ENCODE measurements at places on chromosomes 7 and 10.

- no peak for DNase-seq
Observed at GRCh38 chr10:33164060-33164709, 170.3 kb downstream of the NRP1 start.

DNA sequence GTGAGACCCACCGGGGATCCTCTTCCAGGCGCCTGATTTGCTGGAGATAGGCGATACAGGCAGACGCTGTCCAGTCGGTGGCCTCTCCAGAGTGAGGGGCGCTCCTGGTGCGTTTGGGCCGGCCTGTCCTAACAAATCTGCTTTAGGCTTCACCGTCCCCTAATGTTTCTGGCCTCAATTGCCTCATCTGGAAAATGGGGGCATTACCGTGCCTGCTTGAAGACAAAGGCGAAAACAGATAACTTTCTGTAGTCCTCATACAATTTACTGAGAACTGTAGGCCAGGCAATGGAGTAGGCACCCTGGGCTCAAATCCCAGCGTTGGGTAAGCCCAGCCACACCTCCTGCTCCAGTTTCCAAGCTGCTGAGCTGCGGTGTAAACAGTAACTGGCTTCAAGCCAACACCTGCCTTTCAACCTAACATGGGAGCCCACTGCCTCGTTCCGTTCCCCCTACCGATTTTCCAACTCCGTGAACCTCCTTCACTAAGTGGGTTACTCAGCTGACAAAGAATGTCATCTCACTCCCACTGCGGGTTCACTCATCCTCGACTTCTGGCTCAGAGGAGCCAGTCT is 589 bp upstream of the ZFAND4 start:
- DNase-seq = no peak

- no peak for DNase-seq
Observed at GRCh38 chr7:45421806-45422205, 152.4 kb upstream of the ADCY1 start.

DNA sequence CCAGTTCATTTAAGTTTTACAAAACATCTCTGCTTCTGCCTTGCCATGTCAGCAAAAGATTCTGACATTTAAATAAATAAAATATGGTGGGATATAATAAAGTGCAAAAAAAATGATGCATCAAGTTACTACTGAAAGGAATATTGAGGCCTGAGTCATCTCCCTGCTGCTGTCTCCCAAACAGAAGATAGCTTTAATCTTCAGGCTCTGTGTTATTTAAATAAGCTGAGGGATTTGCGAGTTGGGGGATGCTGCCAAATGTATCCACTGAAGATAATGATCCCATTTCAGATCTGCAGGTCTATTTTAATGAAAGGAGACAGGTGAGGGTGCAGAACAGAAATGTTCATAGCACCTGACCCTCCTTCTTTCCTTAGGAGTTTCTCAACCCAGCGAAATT is 720.8 kb downstream of the AUTS2 start:
- DNase-seq = no peak

DNA sequence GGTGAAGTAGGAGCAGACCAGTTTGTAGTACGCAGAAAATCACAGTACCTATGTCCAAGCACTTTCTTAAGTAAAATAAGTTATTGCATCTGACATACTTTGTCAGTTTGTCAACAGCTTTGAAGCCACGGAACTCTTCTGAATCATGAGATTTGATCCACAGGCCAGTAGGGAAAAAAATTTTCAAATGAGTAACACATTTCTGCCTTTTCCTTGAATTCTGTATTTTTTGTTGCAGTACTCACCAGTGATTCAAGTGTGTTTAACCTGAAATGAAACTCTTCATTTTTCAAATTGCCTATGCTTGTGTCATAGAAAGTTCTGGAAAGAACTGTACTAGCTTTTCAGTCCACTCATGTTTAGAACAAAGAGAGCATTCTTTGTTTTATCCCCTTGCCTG is 337.7 kb downstream of the GATA3 start:
- DNase-seq = no peak

GRCh38 chr10:299512-299911 is 164.3 kb downstream of the ZMYND11 start:
- DNase-seq = no peak

- no peak for DNase-seq
Observed at GRCh38 chr10:28768227-28768626, 90.9 kb downstream of the BAMBI start.

DNA sequence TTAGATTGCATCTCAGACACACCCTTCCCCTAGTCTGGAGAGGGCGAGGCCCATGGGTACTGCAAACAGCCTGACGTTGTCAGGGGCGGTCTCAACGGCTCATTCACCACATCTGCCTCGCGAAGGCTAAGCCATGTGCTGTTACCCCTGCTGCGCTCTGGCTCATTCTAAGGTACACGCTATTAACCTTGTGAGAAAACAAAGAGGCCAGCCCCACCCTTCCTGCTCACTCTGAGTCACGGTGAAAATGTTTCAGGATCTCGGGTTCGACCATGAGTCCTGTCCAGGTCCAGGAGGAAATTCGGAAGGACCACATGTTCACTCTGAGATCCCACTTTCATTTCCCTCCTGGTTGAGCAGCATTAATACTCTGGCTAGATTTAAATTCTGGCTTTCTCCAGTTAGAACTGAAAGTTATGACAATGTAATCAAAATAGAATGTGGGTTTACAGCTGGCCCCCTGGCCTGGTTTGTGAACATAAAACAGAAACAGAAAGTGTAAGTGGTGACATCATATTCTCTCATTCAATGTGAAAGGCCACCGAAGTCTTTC is 55.2 kb downstream of the EGFR start:
- DNase-seq = no peak

DNA sequence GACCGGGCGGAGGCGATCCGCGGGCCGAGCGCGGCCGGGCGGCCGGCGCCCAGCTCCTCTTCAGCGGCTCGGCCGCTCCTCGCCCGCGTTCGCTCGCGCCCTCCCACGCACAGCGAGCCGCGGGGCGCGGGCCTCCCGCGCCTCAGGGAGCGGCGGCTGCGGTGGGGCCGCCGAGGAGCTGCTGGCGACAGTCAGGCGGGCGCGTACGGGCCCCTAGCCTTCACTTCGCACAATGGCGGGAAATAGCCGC is at the start of gene MCMBP:
TSS of gene MCMBP (minus strand) at position 234 of the 250 bp plus-strand sequence. CDS start 259 bp downstream, outside the sequence.
- DNase-seq = no peak

- no peak for DNase-seq
Observed at GRCh38 chr7:130492523-130493274, 814 bp downstream of the MEST start.

DNA sequence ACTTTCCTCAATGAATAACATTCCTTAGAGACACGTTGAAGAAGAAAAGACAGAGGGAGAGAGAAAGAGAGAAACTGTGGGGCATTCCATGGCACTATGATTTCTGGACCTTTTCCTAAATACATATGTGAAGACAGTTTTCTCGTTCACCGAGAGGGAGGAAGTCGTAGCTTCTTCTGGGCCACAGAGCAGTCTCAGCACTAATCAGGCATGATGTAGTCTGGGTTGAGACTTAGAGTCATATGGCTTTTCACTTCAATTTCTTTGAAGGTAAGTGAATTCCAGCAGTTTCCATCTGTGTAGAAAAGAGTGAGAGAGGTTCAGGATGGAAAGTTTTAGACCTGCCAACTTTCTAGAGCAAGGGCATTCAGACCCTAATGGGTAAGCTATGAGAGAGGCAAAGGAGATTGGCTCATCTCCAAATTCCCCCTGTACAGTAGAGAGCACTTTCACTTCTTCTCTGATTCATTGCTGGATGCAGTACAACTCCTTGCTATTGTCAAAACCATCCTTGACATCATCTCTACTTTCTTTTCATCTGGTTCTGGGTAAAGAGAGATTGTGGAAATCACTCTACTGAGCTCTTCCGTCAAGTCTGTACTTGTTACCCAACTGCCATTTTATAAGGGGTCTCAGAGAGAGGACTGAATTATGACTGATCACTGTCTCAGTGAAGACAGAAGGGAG is 31.5 kb upstream of the OR9A4 start:
- no peak for DNase-seq

DNA sequence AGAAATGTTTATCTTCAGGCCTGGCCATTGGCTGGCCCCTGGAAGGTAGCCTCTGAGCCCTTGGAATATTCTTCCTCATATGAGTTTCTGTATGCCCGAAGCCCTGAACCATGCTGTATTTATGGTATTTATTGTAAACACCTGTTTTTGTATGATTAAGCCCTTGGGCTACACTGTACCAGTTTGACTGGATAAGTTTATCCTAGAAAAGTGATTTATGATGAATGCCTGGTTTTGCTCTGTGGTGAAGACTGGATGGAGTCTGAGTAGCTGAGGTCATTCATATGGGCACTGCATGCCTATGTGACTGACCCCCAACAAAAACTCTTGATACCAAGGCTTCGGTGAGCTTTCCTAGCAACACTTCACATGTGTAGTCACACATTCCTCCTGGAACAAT is 66.7 kb downstream of the CASD1 start:
- no peak for DNase-seq

GRCh38 chr10:23370106-23370505 is 25.5 kb upstream of the C10orf67 start:
- DNase-seq = no peak

DNA sequence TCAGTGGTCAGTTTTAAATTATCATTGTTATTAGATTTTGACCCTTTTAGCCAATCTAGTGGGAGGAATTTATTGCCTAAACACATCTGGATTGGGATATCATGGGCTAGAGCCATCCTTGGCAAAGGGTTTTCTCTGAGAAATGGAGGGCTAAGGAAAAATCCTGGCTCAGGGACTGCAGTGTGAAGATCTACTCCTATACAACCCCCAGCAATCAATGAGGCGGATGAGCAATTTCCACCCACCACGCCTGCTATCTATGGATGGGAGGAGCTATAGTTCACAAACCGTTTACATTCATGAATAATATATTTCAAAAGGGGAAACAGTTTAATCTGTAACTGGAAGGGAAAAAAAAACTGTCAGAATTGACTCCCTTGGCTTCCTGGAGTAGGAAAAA is 2.7 kb downstream of the CAV1 start:
- no peak for DNase-seq

DNA sequence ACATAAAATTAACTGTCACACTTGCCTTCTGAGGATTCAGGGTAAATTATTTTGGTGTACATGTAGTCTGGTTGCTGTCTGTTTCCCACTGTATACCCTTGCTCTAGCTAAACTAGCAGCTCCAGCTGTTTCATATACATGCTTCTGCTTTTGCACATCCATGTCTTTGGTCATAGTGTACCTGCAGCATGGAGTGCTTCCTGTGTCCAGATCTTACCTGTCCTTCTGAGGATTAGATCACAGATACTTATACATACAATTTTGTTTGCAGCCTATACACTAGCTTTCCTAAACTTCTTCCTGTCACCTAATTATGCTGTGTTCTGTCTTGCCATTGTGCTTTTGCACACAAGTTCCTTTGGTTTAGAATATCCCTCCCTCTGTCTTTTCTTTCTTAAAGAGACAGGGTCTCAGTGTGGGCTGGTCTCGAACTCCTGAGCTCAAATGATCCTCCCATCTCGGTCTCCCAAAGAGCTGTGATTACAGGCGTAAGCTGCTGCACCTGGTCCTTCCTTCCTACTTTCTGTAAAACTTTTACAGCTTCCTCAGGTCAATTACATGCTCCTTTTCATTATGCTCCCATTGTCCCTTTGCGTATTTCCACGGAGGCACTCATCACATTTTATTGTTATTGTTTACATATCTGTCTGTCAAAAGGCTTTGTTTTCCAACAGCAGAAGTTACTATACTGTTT is 33.8 kb downstream of the TPST1 start:
- DNase-seq = no peak

GRCh38 chr10:33706191-33706590 is 371.7 kb upstream of the NRP1 start:
- DNase-seq = no peak

DNA sequence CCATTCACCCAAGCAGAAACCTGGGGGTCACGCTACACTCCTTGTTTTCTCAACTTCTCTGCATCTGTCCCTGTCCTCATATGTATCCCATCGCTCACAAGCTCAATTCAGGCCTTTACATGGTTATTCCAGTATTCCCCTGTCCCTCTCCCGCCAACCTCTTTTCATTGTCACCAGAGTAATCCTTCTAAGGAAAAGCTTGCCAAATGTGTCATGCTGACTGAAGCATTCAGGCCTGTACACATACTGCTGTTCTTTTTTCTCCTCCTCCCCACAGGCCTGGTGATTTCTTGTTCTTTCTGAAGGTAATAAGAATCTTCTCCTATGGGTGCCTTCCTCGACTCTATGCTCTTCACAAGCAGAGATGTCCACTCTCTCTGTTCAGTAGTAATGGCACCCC is 282.2 kb downstream of the PHTF2 start:
- no peak for DNase-seq

- no peak for DNase-seq
Observed at GRCh38 chr10:33041783-33042437, 83.9 kb upstream of the ITGB1 start.

DNA sequence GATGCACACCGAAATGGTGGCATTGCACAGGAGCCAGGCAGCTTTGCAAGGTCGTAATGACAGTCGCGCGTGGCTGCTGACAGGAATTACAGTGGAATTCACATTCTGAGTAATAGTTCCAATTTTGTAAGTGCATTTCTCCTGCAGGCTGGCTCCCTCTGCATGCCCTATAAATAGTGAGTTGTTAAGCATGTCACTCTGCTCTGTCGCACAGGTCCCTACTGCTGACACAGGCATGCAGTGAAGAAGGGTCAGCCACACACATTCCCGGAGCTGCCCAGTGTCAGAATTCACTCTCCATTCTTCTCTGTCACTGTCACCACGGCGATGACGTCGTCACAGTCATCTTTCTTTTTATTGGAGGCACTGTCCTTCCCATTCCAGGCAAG is 49.2 kb upstream of the SHH start:
- DNase-seq = no peak

DNA sequence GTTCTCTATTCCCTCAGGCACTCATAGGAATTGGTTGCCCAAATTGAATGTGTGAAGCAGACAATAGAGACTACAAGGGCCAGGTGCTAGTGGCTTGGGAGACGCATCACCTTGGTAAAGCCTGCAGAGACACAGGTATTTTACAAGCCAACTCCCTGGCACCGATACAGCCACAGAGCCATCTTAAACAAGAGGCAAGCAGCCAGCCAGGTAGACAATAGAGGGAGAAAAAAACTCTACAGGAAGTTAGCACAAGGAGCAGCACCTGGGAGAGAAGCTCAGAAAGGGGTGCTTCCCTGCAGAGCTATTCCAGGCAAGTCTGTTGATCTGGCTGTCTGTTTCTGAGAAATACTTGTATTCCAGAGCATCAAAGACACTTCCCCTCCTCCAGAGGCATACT is 43.0 kb upstream of the CDK1 start:
- no peak for DNase-seq

DNA sequence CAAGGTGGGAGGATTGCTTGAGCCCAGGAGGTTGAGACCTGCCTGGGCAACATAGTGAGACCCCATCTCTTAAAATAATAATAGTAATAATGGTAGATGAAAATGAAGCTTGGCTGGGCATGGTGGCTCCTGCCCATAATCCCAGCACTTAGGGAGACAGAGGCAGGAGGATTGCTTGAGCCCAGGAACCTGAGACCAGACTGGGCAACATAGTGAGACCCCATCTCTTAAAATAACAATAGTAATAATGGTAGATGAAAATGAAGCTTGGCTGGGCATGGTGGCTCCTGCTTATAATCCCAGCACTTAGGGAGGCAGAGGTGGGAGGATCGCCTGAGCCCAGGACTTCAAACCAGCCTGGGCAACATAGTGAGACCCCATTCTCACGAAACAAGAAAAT is 49.5 kb upstream of the LMTK2 start:
- no peak for DNase-seq

- DNase-seq = no peak
Observed at GRCh38 chr7:17302575-17303142, 4.2 kb downstream of the AHR start.

GRCh38 chr10:33630761-33631160 is 296.3 kb upstream of the NRP1 start:
- DNase-seq = no peak

All from activated gamma-delta T cell (primary cell).